GM04504 (cell line): ENCODE measurements at places on chromosomes 4 and X.

- peak; percentile 12 for DNase-seq
Observed at GRCh38 chrX:72532366-72532765, 40.3 kb downstream of the HDAC8 start.

- DNase-seq = no peak
Observed at GRCh38 chrX:44890247-44890646, 17.3 kb downstream of the KDM6A start.

DNA sequence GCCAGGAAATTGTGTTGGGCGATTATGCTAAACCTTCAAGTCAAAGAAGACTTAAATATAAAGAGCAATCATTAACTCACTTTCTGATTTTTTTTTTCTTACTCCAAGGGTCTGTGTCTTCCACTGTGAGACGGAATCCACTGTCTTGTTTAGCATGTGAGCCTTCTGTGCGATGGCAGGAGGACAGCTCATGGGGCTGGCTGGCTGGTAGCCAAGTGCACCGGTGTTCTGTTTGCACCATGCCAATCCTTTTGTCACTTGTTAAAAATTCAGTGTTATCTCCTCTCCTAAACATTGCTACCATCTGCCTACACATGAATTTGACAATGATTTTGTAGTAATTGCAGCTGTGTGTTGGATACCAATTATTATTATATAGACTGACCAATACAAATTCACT is 1056.3 kb upstream of the IGFBP7 start:
- no peak for DNase-seq

DNA sequence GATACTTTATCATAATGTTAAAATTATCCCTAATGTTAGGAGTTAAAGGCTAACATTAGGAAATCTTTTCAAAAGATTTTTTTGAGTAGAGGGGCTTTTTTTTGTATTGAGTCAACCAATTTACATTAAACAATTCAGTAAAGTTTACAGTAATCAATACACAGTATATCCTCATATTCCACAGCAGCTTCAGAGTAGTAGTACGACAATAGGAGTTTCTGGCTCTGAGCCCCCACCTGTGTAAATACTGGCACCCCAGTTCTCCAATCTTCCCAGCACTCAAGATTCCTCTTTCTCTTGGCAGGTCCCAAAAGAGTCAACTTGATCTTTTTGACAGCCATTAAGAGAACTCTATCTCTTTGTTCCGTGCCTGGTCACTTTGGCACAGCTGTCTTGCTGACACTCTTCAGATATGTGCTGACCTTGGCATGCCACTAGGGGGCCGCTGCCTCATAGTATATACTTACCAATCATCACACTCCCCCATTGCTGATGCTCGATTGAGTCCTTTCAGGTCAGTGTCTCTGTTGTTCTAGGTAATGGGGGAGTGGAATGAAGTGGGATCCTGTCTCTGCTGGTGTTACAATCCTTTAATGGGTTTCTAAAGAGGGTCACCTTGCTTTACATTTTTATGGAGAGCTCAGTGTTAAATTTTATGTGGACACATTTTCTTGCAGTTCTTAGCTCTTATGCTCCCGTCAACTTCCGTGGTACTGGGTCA is 19.5 kb upstream of the CCNI start:
- no peak for DNase-seq

- DNase-seq = no peak
Observed at GRCh38 chr4:142350871-142351270, 495.2 kb downstream of the INPP4B start.

- no peak for DNase-seq
Observed at GRCh38 chr4:2962614-2963174, 512 bp downstream of the NOP14 start.

- DNase-seq = no peak
Observed at GRCh38 chr4:82528074-82528473, 33.7 kb downstream of the TMEM150C start.

DNA sequence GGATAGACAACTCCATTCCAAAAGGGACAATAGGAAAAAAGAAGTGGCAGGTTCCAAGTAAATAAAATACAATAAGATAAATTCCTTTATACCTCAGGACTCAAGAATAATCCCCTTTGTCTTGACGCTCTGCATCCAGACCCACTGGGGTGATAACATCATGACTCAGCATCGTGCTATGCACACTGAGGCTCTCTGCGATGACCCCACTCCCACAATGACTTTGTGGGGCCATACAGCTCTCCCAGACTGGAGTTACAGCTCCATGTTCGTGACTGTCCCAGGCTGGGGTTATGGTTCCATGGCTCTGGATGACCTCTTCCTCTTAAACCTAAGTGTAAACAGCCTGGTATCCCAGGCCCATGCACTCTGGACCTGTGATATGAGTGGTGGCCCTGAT is 254.5 kb upstream of the ADGRL3 start:
- no peak for DNase-seq

DNA sequence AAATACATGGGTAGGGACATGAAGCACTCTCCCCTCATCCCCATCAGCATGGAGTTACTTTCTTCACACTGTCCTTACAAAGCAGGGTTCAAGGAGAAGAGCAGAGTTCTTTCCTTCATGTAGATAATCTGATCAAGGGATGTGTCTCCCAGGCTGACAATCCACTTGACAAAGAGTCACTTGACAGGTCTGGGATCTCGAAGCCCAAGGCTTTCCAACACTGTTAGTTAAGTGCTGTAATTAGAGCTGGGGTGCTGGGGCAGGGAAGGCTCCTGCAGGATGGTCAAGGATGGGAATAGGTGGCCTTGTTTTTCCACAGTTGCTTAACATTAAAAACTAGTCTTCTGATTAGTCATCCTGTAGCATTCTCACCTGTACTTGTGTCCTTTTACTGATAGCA is 38.0 kb downstream of the CCNG2 start:
- DNase-seq = no peak

- peak; percentile 90 for DNase-seq
Observed at GRCh38 chr4:92234393-92235176, 69.2 kb upstream of the GRID2 start.

DNA sequence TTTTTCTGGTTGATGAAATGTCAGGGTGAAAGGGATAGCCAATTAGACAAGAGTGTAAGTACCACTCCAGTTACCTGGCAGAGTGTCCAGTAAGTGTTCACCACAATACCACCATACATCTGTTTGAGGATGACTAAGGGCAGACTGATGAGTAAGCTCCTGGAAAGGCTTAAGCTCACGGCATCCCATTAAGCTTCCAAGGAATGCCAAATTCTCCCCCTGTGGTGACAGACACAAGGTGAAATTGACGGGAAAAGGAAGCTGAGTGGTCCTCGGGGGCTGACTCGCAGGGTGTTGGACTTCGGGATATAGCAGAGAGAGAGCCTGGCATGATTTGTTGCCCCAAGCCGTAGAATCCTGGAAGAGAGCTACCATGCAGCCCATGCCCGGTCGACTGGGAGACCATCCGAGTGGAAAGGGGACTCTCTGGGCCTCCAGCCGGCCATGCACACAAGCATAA is 7.6 kb upstream of the BST1 start:
- peak; percentile 87 for DNase-seq

DNA sequence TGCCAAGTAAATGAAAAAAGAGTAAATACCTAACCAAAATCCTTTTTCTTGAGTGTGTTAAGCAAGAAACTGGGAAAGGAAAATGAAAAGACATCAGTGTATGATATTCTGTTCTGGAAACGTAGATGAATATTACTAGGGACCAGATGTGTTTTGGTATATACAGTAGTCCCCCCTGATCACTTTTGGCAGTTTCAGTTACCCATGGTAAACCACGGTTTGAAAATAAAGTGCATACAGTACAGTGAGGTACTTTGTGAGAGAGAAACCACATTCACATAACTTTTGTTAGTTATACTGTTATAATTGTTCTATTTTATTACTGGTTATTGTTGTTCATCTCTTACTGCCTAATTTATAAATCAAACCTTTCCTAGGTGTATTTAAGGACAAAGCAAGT is 250.9 kb downstream of the TENM3 start:
- DNase-seq = no peak

DNA sequence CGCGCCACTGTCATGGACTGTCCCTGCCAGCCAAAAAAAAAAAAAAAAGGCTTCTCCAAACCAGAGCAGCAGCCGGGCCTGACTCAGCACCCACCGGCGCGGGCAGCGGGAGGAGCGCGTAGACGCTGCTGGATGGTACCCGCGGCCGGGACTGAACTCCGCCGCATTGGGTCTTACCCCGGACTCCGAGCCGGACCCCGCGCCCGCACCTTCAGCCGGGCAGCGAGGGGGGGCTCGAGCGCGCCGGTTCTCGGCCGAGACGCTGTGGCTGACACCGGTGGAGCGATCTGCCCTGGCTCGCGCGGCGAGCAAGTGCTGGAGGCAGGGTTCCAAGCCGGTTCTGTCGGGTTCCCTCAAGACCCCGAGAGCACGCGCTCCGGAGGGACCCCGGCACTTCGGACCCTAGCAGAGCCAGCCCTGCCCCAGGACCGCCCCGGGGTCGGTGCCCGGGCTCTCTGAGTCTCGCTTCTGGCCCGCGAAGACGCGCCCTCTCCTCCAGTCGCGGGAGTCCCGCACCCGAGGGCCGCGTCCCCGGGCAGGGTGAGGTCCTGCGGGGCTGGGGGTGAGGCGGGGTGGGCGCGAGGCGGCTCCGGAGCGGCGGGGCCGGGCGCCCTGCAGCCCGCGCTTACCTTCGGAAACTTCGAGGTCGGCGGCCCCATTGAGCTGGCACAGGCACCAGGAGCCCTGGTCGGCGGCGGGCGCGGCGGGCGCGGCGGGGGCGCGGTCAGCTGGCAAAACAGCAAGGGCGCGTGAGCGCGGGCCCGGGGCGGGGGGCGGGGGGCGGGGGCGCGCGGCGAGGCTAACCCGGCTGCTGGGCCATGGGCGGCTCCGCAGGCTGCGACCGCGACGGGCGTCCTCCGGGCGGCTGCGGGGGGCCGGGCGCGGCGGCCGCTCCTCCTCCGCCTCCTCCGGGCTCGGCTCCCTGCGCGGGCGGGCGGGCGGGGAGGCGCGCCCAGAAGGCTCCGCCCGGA is 11.8 kb upstream of the MAN2B2 start:
- no peak for DNase-seq

GRCh38 chrX:43813898-43814297 is 68.4 kb downstream of the MAOB start:
- DNase-seq = no peak

GRCh38 chr4:15598644-15599043 is 56.5 kb downstream of the FBXL5 start:
- no peak for DNase-seq

GRCh38 chr4:8847764-8848163 is 23.9 kb downstream of the HMX1 start:
- no peak for DNase-seq

- DNase-seq = no peak
Observed at GRCh38 chr4:924107-925096, 7.7 kb downstream of the GAK start.

DNA sequence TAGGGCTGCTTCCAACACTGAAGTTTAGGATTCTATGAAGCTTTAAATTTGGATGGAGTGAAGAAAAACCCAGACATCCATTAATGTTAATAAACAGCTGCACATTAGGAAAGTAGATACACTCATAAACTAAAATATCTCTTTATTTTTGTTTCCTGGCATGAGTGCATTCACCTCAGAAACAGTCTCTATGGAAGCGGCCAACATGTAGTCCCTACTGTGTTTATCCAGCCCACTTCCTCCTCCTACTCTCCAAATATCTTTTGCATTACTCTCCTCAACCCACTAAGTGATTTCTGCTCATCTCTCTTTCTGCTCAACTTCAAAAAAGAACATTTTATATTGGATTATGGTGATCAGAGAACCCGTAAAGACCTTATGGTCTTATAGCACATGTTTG is 180.3 kb upstream of the MXRA5 start:
- DNase-seq = no peak

GRCh38 chr4:76758290-76758882 is 139.6 kb downstream of the SOWAHB start:
- DNase-seq = peak; percentile 76

DNA sequence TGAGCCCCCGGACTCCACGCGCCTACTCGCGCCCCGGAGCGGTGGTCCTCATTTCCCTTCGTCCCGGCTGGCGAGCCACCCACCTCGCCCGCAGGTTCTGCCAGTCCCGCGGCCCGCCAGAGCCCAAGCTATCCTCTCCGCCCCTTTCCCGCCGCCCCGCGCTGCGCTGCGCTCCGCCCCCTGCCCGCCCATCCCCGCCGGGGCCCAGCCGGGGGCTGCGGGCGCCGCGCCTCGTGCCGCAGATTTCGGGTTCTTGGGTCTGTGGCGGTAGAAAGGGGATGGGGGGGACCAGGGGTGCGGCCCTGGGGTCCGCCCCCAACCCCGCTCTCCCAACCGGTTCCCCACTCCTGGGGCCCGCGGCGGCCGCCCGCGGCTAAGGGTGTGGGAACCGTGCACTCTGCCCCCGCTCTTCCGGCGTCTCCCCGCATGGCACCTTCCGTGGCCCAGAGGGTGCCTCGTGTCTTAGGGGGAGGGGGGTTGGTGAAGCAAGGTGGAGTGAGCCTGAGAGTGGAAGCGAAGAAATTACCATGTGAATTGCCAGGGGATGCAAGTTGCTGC is 650.8 kb upstream of the DIPK2B start:
- DNase-seq = no peak

GRCh38 chrX:12002876-12003275 is 135.4 kb upstream of the FRMPD4 start:
- no peak for DNase-seq

- DNase-seq = no peak
Observed at GRCh38 chrX:9482408-9482807, 17.6 kb downstream of the TBL1X start.

DNA sequence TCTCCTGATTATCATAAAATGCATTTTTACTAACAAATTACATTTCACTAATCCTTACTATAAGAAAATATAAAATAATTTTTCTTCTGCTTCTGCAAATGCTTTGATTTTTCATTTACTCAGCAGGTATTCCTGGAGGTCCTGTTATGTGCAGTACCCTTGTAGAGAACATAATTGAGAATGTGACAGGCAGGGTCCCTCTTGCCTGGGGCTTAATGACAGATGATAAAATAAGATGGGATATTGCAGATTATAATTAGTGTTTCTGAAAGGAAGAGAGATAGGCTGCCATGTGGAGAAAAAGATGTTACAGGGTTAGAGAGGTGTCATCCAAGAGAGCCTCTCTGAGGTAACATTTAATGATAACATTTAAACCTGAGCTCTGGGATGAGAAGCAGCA is 128.9 kb downstream of the MAD2L1 start:
- no peak for DNase-seq

DNA sequence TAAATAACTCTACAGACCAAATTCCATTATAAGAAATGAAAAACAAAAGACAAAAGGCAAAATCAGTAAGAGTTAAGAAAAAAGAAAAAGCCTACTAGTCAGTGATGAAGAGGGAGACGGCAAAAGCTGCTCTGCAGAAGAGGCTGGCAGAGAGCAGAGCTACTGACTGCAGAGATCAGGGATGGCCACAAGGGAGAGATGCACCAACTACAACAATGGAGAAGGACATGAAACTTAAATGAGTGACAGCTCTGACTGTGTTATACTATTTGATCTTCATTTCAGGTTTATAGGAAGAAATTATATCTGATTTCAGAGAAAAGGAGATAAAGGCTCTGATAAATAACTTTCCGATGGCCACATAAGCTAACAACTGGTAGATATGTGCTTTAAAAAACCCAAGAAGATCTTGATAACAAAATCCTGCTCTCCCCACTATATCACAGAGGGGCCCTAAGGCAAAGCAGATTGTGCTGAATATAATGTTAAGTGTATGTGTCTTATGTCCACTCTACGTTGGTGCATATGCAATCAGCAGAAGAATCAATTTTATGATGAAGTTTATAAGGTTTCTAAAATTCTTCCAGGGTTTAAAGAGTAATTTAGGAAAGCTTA is 58.4 kb upstream of the COX18 start:
- DNase-seq = no peak

- no peak for DNase-seq
Observed at GRCh38 chrX:123906557-123907316, 46.9 kb downstream of the XIAP start.

GRCh38 chr4:174521800-174522182 is 497 bp downstream of the HPGD start:
- no peak for DNase-seq

GRCh38 chr4:185479507-185479971 is 8.0 kb upstream of the CCDC110 start:
- no peak for DNase-seq
